Left renal cortex interstitium (tissue), 4 donors: ENCODE measurements at places on chromosomes 2 and 18. TPM values are rescaled to one million over a fixed set of nuclear protein-coding genes. Genes with fewer than 3 reads are reported as not detected.

DNA sequence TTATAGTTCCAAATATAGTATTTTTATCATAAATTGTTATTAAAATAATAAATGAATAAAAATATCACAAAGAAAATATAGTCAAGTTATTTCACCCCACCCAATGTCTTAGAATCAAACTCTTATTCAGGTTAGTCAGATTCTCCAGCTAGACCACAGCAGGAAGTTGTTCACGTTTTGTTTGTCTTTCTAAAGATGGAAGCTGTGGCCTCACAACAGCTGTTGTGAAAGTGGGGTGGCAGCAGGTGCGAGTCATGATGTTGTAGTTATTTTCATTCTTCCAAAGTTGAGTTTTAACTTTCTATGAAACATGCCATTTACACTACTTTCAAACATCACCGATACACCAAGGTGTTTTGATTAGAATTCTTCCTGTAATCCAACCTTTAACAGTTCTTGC lies 272.9 kb downstream of the SLC8A1 start:
- no peak for DNase-seq

- no peak for DNase-seq
Observed at GRCh38 chr2:70412294-70413070, 110.6 kb upstream of the FAM136A start.

FAM136A gene
- polyA plus RNA-seq = 79.4 TPM

SPP2 gene
- polyA plus RNA-seq = not detected
